CD4-positive, alpha-beta memory T cell (primary cell): ENCODE measurements at places on chromosomes 2 and 18. TPM values are rescaled to one million over a fixed set of nuclear protein-coding genes. Genes with fewer than 3 reads are reported as not detected.

PROM2 gene
- 1.1 TPM for total RNA-seq

KIF1A gene
- total RNA-seq, result not detected

TCF7L1 gene
- total RNA-seq, result not detected

DNA sequence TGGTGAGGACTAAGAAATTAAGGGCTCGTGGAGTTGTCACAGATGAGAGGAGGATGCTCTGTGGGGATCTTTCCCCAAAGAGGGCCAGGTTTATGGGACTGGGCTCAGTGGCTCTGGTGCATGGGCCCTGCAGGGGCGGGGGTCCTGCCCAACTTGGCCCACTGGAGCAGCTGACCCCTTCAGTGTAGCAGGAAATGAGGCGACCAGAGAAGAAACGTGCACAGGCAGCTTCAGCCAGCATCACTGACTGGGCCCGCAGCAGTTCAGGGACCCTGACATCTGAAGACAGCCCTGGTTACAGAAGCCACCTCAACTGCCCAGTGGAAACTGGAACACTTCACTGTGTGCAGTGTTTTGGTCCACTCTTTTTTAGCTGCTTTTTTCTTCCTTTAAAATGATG lies 72.8 kb downstream of the EMILIN2 start:
- H3K27ac ChIP-seq, result no peak overlapping the region
- H3K27me3 ChIP-seq, result no peaks in the 10 kb centered on the region
- peaks cover 7% of the 10 kb centered on the region for H3K4me1 ChIP-seq
- no peak overlapping the region for H3K4me3 ChIP-seq
- peaks cover 81% of the 10 kb centered on the region for H3K36me3 ChIP-seq

GRCh38 chr2:2826621-2827020 lies 495.5 kb upstream of the MYT1L start:
- H3K27me3 ChIP-seq, result no peaks in the 10 kb centered on the region
- no peaks in the 10 kb centered on the region for H3K36me3 ChIP-seq
- DNase-seq, result no peak
- no peaks in the 10 kb centered on the region for H3K4me1 ChIP-seq
- H3K27ac ChIP-seq, result no peak overlapping the region

DNA sequence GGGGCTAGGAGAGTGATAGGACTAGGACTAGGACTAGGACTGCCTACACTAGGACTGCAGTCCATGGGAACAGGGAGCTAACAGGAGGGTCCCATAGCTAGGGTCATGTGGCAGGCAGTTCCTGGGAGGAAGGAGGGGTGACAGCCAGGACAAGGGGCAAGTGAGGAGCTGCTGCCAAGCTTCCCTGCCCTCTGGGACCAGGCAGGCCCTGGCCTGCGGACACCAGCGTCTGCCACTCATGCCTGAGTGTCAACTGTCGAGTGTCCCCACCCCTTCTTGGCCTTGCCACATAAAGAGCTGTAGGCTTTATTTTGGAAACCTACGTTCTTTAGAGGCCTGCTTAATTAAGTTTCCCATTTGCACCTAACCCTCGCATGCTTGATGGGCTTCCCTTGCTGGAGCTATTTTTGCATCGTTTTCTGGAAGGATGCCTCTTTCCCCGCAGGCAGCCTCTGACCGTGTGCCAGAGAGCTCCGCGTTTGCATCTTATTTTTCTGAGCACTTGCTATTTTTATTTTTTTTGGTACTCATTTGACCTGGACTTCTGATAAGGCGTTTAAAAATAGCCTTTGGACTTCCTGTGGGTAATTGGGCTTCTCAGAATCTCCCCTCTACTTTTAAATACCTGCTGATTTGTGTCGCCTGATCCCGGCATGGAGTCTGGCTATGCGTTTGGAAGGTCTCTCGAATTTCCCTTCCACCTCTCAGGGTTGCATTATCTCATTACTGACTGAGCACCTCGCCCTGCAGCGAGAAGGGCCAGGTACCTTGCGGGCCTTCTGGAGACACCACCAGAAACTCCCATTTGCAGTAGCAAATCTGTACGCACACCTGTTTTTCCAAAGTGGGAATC lies 66.4 kb downstream of the SH3RF3 start:
- no peak overlapping the region for H3K27ac ChIP-seq
- no peaks in the 10 kb centered on the region for H3K4me1 ChIP-seq
- peaks cover 5% of the 10 kb centered on the region for H3K27me3 ChIP-seq
- no peak for DNase-seq
- no peak overlapping the region for H3K4me3 ChIP-seq

GRCh38 chr2:223936862-223937326 lies 8.2 kb downstream of the WDFY1 start:
- no peak overlapping the region for H3K27ac ChIP-seq
- H3K4me3 ChIP-seq, result no peak overlapping the region
- H3K36me3 ChIP-seq, result no peaks in the 10 kb centered on the region
- H3K4me1 ChIP-seq, result peaks cover 58% of the 10 kb centered on the region
- no peaks in the 10 kb centered on the region for H3K27me3 ChIP-seq
- no peak for DNase-seq

- H3K4me1 ChIP-seq, result peaks cover 17% of the 10 kb centered on the region
- no peaks in the 10 kb centered on the region for H3K27me3 ChIP-seq
- no peaks in the 10 kb centered on the region for H3K36me3 ChIP-seq
- DNase-seq, result no peak
Observed at GRCh38 chr2:102061962-102062795, 70.4 kb downstream of the IL1R2 start.

GRCh38 chr2:197219636-197220035 lies 90.9 kb downstream of the ANKRD44 start:
- no peak overlapping the region for H3K27ac ChIP-seq
- H3K36me3 ChIP-seq, result no peaks in the 10 kb centered on the region
- H3K4me1 ChIP-seq, result peaks cover 90% of the 10 kb centered on the region
- no peaks in the 10 kb centered on the region for H3K27me3 ChIP-seq
